ENCODE measurements at places on chromosomes 6 and 20.

- DNase-seq: peak; percentile 25
These were observed 141.6 kb downstream of the DHX35 start for GRCh38 chr20:39103732-39104131.

DNA sequence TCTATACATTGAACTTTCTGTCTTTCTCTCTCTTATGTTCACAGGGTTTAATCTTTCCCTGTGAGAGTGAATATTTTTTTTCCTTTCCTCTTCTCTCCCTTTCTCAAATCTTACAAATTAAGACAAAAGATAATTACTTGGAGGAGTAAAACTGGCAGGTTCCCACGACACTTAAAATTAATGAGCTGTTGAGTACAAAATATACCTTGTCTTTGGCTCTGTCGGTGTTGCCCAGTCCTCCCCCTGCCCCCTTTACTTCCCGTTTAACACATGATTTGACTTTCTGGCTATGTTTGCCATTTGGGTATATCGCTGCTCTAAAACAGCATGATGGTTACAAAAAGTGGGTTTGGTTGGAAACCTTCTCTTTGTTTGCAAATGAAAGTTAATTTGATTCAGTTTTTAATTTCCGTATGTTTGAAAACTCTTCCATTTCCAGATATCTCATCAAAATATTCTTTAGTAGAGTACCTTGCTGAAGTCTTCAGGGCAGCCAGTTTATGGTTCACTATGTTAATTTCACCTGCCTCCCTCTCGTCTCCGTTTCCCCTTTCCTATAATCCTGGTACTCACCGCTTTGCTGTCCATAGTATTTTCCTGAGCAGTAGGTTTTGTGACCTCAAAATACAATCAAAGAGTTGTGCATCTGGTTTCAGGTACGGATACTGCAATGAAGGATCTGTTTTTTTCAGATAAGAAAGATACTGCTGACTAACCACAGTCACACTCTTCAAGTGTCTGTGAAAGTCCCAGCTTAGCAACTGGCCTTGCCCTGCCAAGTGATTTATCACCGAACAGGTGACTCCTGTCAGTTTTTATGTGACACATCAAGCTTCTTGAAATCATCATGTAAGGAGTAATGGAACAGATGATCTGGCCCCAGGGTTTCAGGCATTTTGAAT is 181.2 kb downstream of the DTNBP1 start:
- no peak for DNase-seq

GRCh38 chr6:85747666-85748065 is 105.0 kb upstream of the SYNCRIP start:
- no peak for DNase-seq

DNA sequence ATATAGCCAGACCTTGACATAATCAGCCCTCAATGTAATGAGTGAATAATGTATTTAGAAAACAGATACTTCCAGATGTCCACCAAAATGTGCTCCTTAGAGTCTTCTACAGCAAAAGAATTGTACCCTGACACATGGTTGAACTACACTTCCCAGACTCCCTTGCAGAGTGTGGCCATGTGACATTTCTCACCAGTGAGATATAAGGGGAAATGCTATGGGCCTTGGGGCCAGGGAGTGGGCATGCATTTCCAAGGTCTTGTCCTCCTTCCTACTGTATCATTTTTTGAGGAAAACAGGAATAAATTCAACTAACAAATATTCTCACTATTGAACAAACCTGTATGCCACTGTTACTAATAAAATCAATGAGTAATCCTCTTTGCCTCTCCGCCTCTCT is 211.4 kb upstream of the SMLR1 start:
- DNase-seq: no peak

- no peak for DNase-seq
These were observed 11.2 kb downstream of the CASS4 start for GRCh38 chr20:56423211-56423610.

DNA sequence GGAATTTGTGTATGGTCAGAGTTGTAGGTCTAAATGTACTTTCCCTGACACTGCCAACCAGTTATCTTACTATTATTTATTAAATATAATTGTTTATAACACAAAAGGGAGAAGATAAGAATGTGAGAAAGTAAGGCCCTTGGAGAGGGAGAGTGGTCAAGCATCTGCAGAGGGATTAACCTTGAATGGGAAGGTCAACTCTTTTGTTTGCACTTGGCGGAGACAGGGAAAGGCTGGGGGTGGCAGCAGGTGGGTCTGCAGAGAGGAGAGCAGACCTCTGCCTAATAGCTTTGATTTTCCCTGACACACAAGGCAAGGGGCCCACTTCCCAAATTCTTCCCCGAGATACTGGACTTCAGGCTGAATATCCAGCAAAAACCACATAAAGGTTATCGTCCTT is 4.2 kb downstream of the LRP11 start:
- DNase-seq: no peak

Data from NCI-H446 (cell line).